ENCODE measurements at places on chromosomes 2 and 18.

DNA sequence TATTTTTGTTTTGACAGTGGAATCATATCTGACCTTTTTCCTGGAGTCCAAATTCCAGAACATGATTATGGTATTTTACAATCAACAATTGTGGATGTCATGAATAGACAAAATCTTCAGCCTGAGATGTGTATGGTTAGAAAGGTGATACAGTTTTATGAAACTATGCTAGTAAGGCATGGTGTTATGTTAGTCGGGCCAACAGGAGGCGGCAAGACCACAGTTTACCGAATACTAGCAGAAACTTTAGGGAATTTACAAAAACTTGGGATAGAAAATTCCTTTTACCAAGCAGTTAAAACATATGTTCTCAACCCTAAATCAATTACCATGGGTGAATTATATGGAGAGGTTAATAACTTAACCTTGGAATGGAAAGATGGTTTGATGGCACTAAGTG lies 137.0 kb downstream of the DNAH6 start:
- DNase-seq, result no peak

GRCh38 chr18:49201464-49201863 lies 250.7 kb upstream of the SMAD7 start:
- no peak for DNase-seq

DNA sequence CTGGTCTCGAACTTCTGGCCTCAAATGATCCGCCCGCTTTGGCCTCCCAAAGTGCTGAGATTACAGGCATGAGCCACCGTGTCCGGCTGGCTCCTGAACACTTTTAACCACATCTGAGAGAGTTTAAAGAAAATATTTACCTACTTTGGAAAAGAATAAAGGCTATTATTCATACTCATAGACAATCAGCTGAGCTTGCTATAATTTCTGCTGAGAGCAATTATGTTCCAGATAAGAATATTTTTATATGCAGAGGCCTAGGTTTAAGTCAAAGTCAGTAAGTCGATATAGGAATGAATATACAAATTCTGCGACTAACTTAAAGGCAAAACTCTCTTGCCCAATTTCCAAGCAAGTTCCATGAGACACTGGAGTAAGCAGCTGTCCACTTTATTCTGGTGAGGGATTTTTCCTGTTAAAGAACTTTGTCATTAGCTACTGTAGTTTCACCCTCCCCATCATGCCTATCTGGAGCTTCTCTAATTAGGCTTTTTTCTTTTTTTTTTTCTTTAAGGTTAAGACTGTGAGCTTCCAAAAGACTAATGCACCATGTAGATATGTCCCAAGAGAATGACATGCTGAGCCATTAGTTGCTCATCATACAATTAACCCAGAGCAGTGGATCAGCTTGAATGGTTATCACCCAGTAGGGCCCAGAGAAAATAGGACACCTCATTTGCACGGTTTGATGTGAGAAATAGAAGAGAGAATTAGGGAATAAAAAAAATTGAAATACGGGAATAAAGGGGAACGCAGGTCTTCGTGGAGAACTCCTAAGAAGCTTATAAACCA lies 260.1 kb downstream of the KCNE4 start:
- DNase-seq, result no peak

DNA sequence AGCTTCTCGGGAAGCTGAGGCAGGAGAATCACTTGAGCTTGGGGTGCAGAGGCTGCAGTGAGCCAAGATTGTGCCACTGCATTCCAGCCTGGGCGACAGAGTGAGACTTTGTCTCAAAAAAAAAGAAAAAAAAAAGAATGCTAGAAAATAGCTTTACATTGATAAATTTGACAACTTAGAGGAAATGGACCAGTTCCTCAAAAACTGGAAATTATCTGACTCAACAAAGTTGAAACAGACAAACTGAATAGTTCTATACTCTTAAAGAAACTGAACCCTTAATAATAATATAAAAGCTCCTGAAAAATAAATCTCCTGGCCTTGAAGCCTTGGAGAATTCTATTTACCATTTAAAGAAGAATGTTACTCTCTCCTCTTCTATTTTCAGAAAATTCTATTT lies 151.0 kb upstream of the BCL2L11 start:
- DNase-seq, result no peak

DNA sequence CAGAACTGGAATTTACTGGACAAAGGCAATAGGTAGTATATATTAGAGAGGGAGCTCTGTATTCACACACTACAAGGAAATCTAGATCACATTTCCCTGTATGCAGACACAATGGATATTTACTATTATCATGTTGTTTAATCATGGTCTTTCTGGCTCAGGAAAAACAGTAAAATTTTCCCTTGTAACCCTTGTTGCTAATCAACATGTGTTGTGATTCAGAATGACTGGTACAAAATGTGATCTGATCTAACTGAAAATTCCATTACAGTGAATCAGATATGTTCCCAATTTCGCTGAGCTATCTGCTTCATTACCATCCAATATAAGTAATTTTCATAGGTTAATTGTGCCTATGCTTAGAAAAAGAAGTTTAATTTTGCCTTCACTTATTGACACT lies 1109.7 kb downstream of the LRP1B start:
- DNase-seq, result no peak

DNA sequence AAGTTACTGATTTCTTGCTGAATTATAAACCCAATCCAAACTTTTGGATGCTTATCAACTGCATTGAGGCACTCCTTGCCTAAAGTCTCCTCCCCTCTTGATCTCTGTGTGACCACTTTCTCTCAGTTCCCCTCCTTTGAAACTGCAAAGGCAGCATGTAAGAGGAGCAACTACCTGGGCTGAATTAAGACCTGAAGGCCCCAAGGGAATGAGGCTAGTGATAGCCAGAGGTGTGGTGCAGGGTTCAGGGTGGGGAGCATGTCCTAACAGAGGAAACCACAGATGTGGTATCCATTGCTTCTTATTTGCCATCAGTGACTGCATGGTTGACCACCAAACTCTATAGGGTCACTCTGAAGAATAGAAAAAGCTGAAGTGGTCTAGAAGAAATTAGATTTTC lies 557.9 kb downstream of the TNS1 start:
- no peak for DNase-seq

- no peak for DNase-seq
Observed at GRCh38 chr2:21590026-21590690, 466.4 kb downstream of the TDRD15 start.

- DNase-seq, result no peak
Observed at GRCh38 chr2:25615386-25615785, 58.0 kb downstream of the DTNB start.

- DNase-seq, result no peak
Observed at GRCh38 chr2:61978522-61978921, 73.0 kb downstream of the COMMD1 start.

DNA sequence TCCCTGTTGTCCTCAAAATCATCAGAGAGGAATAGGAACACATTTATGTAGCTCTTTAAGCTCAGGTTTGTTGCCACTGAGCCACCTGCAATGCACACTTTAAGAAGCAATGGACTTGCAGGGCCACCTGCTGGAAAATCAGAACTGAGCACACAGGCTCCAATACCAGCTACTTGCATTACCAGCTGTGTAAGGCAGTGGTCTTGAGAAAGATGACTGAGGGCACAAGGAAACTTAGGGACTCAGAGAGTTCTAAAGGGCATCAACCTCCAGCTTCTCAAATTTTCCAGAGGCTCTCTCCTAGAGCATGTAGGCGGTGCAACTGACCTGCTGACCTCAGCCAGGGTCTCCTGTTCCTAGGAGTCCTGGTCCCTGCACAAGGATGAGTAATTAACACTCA lies 2.5 kb upstream of the CNDP2 start:
- no peak for DNase-seq

DNA sequence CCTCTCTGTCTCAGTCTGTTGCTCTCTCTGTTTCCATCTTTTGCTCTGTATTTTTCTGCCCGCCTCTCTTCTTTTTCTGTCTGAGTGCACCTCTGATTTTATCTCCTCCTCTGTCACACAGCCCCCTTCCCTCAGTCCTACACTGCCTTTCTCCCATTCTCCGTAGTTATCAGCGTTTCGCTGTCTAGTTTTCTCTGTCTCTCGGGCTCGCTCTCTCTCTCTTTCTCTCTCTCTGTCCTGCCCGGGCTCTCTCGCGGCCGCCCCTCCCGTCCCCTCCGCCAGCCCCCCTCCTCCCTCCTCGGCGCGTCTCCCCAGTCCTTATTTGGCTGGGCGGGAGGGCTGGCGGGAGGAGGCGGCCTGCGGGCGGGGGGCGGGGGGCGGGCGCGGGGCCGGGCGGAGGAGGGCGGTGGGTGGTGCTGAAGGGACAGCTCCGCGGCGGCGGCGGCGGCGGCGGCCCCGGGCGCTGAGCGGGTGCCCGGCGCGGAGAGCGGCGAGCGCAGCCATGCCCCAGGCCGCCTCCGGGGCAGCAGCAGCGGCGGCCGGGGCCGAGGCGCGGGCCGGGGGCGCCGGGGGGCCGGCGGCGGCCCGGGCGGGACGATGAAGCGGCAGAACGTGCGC lies at the start of gene KCNK3:
KCNK3 (plus strand) TSS at position 444 of the 618 bp plus-strand sequence; CDS start at position 598, 154 bp downstream.
- DNase-seq, result no peak

GRCh38 chr2:182444806-182445205 lies 18.0 kb upstream of the PDE1A start:
- DNase-seq, result no peak

DNA sequence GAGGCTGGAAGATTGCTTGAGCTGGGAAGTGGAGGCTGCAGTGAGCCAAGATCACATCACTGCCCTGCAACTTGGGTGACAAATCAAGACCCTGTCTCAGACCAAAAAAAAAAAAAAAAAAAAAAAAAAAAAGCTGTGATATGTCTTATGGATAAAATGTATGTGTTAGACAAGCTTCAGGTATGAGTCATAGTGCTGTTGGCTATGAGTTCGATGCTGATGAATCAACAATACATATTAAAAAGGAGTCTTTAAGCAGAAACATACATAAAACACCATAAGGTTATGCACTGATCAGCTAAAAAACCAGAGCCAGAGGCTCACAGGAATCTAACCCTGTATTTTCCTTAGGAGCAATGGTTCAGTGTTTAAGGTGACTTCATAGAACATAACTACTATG lies 332.3 kb downstream of the NCKAP5 start:
- DNase-seq, result no peak

Measured in H54 (cell line).